ENCODE measurements at places on chromosomes 7 and 10. TPM values are rescaled to one million over a fixed set of nuclear protein-coding genes. Genes with fewer than 3 reads are reported as not detected.

MSMB gene
- 1.7 TPM for total RNA-seq

OR2A5 gene
- total RNA-seq, result not detected

GRCh38 chr7:149823631-149824199 is 14.5 kb upstream of the ZNF862 start:
- DNase-seq, result no peak

- no peak for DNase-seq
These were observed 23.0 kb upstream of the ITPRID1 start for GRCh38 chr7:31490796-31491314.

GRCh38 chr10:34236931-34237330 is 578.2 kb downstream of the PARD3 start:
- no peak for DNase-seq

- peak; percentile 93 for DNase-seq
These were observed 3.3 kb upstream of the SEPHS1 start for GRCh38 chr10:13351340-13351915.

DNA sequence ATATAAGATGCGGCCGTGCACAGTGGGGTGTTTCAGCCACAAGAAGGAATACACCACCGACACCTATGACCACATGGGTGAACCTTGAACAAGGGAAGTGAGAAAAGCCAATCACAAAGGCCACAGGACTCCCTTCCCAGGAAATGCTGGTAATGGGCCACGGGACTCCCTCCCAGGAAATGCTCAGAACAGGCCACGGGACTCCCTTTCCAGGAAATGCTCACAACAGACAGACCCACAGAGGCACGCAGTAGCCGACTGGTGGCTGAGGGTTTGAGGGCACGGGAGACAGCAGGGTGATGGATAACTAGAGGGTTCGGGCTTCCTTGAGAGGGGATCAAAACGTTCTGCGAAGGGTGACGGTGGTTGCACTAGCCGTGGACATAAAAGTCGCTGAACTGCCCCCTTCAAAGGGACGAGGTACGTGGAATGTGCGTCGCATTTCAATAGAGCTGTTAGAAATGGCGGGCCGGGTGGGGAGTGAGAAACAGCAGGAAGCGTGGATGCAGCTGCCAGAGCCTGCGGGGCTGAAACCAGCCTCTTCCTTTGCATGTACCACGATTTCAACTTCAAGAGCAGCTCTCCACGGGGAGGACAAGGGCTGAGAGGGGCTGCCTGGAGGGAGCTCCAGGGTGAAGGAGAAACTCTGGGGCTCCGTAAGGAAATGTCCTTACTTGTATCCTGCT is 274.0 kb downstream of the ELFN1 start:
- no peak for DNase-seq

Measured in endodermal cell (in vitro differentiated cells).